ENCODE measurements at places on chromosomes 2 and 18. TPM values are rescaled to one million over a fixed set of nuclear protein-coding genes. Genes with fewer than 3 reads are reported as not detected.
A peak's percentile ranks its signal among the peaks of the same experiment; 100 is the strongest.

DNA sequence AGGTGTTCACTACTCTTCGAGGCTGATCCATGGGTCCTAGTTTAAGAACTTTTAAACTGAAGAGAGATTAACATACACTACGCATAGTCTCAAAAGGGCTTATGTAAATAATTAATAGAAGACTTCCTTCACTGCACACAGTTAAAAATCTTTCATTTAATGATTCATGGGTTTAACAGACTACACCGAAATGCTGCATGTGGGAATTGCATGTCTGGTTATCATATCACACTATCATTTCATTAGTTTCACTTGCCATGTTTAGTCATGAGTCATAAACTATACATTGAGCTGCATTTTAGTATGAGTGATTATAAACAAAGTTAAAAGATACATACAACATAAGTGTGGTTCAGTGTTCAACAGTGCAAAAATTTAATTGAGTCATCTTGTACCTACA is 31.2 kb downstream of the GLS start:
- H3K27ac ChIP-seq: no peak overlapping the region
- no peak for DNase-seq
- H3K36me3 ChIP-seq: no peaks in the 10 kb centered on the region
- no peaks in the 10 kb centered on the region for H3K27me3 ChIP-seq

DNA sequence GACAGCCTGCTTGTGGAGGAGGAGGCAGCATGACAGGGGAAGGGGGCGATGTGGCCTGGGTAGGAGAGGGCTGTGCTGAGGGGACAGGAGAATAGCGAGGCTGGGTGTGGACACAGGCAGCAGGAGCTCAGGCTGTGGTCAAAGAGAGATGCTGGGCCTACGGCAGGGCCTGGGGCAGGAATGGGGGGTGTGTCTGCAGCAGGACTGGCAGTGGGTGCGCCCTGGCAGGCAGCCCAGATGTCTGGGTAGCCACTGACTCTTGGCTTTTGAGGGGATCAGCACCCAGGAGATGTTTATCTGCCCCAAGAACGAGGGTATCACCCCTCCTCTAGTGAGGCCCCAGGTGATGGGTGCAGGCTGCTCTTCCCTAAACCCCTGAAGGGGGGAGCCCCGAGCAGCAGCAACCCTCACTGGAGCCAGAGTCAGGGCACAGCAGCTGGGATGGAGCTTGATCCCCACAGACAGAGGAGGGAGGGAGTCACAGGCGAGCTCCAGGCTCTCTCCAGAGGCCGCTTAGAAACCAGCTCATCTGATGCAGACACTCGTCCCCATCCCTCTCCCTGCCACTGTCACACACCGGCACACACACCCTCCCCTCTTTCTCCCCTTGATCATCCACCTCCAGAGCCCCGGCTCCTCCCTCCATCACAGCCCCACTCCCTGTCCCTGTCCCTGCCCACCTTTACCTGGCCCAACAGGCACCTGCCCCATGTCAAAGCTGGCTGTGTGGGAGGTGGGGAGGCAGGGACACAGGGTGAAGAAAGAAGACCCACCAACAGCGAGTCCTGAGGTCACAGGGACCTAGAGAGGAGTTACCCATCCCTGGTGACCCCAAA is 29.8 kb upstream of the TNS1 start:
- no peak overlapping the region for H3K27ac ChIP-seq
- DNase-seq: peak; percentile 47
- H3K27me3 ChIP-seq: no peaks in the 10 kb centered on the region
- H3K4me3 ChIP-seq: no peak overlapping the region
- no peaks in the 10 kb centered on the region for H3K4me1 ChIP-seq
- H3K36me3 ChIP-seq: no peaks in the 10 kb centered on the region

Gene CFAP53
- 0.69 TPM for total RNA-seq

DNA sequence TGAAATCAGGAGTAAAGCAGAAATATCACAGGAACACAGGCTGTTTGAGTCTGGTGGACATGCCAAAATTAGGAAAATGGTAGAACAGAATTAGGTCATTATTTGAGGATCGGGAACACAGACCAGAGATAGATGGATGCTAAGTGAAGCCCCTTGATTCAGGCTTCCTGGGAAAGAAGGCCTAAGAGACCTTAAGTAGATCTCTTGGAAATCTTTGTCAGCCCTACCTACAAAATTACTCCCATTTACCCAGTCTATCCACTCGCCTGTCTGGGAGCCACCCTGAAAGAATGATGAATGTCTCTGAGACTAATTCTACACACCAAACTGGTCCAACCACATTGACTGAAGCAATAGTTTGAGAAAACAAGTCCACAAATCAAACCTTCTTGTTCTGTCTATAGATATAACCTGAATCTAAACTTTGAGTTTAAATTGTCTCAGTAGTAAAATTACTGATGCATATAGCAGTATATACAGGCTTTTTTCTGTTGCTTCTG is 36.6 kb upstream of the TANK start:
- no peaks in the 10 kb centered on the region for H3K36me3 ChIP-seq
- H3K4me1 ChIP-seq: peaks cover 4% of the 10 kb centered on the region
- no peak for DNase-seq
- H3K27me3 ChIP-seq: no peaks in the 10 kb centered on the region
- no peak overlapping the region for H3K4me3 ChIP-seq
- peak overlapping the region; percentile 84 for H3K27ac ChIP-seq

DNA sequence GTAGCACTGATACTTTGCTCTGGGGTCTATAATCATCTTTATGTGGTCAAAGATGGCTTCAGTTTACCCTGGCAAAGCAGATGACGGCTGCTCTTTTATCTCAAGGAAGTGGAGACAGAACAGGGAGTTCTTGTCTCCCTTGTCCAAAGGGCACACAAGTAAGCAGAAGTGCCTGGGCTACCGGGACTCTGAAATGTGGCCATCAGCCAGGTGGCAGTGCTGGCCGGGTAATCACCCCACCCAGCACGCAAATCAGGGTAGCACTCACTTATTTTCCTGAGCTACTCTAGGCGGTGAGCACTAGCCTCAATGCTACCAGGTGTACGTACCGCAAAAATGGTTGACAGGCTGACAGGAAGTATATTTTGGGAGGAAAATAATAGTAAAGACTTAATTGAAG is 119.7 kb upstream of the ETAA1 start:
- no peak overlapping the region for H3K4me3 ChIP-seq
- H3K27me3 ChIP-seq: no peaks in the 10 kb centered on the region
- DNase-seq: no peak
- H3K36me3 ChIP-seq: no peaks in the 10 kb centered on the region

DNA sequence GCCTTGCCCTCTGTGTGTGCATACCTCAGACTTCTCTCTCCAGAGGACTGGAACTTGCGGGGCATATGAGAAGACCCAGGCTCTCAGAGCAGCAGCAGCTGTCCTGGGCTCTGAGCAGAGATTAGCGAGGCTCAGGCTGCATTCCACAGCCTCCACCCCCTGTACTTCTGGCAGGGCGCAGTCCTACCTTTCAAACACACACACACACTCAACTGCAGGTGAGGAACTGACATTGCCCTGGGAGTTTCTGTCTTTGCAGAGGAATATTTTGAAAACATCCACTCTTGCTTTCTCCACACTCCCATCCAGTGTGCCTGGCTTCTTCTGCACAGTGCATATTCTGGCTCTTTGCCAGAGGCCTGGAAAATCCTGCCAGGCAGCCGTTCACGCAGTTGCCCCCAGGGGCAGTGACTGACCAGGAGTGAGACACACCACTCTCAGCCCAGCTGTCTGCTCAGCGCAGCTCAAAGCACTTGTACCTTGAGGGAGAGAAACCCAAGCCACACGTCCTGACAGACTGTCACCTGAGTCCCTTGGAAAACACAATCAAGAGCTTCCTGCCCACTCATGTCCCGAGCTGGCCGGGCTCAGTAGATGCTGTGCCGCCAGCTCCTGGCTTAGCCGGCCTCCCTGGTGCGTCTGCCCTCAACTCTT is 460.8 kb downstream of the RNF144A start:
- H3K36me3 ChIP-seq: no peaks in the 10 kb centered on the region
- no peak overlapping the region for H3K27ac ChIP-seq

DNA sequence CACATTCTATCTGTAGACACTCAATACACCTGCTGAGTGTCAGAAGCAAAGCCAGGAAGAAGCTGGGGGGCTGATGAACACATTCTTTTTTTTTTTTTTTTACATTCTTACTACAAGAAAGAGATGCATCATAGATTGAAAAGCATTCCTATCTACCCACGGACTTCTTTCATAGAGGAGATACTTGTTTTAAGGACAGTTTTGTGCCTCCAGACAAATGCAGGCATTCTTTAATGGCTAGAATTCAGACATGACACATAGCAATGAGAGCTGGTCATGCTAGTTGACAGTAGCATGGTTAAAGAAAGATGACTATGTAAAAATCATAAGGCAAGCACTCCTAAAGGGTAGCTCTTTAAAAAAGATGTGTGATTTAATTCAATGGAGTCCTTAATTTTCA is 110.2 kb downstream of the EPHA4 start:
- H3K4me3 ChIP-seq: no peak overlapping the region
- no peak overlapping the region for H3K27ac ChIP-seq
- H3K27me3 ChIP-seq: no peaks in the 10 kb centered on the region
- H3K36me3 ChIP-seq: no peaks in the 10 kb centered on the region
- DNase-seq: no peak

Gene ELOA2
- total RNA-seq: not detected

- no peaks in the 10 kb centered on the region for H3K27me3 ChIP-seq
- H3K4me1 ChIP-seq: peaks cover 6% of the 10 kb centered on the region
- peak overlapping the region; percentile 63 for H3K4me3 ChIP-seq
- peak overlapping the region; percentile 80 for H3K27ac ChIP-seq
- peak; percentile 57 for DNase-seq
These were observed 843 bp downstream of the CYS1 start for GRCh38 chr2:10079266-10079869.

DNA sequence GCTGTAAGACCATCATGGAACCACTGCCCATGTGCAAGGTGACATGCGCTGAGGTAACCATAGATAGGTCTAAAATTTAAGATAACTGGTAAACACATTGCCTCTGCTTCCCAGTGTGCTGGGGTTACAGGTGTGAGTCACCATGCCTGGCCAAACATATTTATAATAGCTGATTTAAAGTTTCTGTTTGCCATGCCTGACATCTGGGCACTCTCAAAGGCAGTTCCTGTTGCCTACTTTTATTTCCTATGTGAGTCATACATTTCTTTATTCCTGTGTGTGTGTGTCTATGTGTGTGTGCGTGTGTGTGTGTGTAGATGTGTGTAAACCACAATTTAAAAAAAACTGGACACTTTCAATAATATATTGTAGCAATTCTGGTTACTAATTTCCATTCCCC is 415.2 kb upstream of the NETO1 start:
- H3K4me3 ChIP-seq: no peak overlapping the region
- DNase-seq: no peak
- H3K36me3 ChIP-seq: no peaks in the 10 kb centered on the region
- H3K27me3 ChIP-seq: no peaks in the 10 kb centered on the region
- no peak overlapping the region for H3K27ac ChIP-seq

Gene NEU2
- not detected for total RNA-seq

DNA sequence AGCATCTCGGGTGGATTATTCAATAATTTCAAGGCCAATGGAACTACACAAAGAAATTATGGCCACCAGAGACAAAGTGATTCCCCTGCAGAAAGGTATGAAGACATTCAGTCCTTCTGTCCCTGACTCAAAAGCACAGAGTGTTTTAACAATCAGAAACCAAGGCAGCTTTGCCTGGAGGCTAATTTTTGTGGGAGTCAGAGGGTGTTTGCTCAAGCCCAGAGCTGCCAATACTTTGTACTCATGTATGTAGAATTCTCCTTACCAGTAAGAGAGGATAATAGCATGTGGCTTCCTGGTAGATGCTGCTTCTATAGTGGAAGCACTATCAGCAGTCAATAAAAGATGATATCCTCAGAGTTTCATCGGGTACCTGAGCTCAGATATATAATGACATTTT is 178.4 kb downstream of the KCNE4 start:
- no peak overlapping the region for H3K4me3 ChIP-seq
- no peak overlapping the region for H3K27ac ChIP-seq
- no peak for DNase-seq
- no peaks in the 10 kb centered on the region for H3K36me3 ChIP-seq
- no peaks in the 10 kb centered on the region for H3K4me1 ChIP-seq

DNA sequence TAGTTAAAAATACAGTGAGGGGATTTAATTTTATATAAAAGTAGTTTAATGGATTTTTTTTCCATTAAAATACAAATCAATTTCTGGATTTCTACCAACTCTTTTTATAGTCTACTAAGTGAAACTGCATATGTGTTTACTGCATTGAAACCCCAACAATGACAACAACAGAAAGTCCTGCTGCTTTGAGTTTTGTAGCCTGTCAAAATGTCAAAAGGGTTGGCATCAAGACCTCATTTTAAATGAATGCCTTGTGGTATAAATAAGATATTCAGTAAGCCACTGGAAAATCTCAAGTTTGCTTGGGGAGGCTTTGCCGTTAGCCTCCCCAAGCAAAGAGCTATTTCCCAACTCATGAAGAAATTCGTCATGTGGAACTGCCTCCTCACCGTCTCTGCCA is 440.3 kb upstream of the HNMT start:
- no peaks in the 10 kb centered on the region for H3K4me1 ChIP-seq
- H3K27me3 ChIP-seq: no peaks in the 10 kb centered on the region
- H3K4me3 ChIP-seq: no peak overlapping the region
- H3K36me3 ChIP-seq: no peaks in the 10 kb centered on the region
- no peak overlapping the region for H3K27ac ChIP-seq

Gene BMP10
- total RNA-seq: not detected

DNA sequence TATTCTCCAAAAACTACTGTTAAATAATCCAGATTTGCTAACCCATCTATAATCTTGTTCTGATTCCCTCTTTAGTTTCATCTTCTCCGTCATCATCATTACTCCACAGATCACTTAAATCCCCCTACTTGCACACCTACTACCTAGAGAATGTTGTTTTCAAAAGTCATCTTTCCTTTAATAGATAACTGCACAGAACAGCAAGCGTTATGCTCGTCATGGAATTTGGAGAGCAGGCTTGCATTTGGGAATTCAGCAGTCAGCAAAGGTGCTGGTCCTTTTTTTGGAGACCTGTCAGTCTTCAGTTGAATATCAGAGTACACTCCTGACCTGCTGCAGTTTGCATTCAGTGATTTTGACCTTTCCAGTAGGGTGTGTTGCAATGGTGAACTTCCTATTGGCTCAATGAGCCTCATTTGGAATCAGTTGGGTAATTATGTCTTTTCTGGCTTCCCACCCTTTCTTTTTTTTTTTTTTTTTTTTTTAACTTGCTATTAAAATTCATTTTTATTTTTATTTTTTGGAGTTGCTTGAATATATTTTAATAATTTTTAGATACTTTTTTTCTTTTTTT is 110.6 kb downstream of the HNRNPLL start:
- no peaks in the 10 kb centered on the region for H3K36me3 ChIP-seq
- no peak overlapping the region for H3K4me3 ChIP-seq
- no peaks in the 10 kb centered on the region for H3K27me3 ChIP-seq
- no peak overlapping the region for H3K27ac ChIP-seq
- H3K4me1 ChIP-seq: peaks cover 3% of the 10 kb centered on the region
- no peak for DNase-seq

GRCh38 chr2:164620873-164621763 is at the start of gene GRB14:
Gene GRB14 (minus strand): TSS chr2:164621482. CDS start chr2:164621309, 173 bp downstream.
- no peaks in the 10 kb centered on the region for H3K4me1 ChIP-seq
- H3K27ac ChIP-seq: no peak within 1 kb of the TSS
- H3K36me3 ChIP-seq: no peaks in the 10 kb centered on the region
- H3K27me3 ChIP-seq: no peaks in the 10 kb centered on the region
- DNase-seq: peak; percentile 43
- peak within 1 kb of the TSS; percentile 39 for H3K4me3 ChIP-seq
